Urothelium cell line (cell line): ENCODE measurements at places on chromosomes 2 and 18.
A peak's percentile ranks its signal among the peaks of the same experiment; 100 is the strongest.

DNA sequence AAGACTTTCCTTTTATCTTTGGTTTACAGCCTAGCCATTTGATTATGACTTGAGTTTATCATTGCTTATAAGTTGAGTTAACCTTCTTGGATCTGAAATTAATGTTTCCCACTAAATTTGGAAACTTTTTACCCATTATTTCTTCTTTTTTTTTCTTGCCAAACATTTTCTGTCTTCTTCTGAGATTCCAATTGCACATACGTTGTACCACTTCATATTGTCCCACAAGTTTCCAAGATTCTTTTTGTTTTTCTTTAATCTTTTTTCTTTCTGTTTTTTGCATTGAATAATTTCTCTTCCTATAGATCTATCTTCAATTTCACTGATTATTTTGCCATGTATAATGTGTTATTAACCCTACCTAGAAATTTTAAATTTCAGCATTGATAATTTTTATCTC, 18.6 kb downstream of the LONRF2 start:
- no peak for DNase-seq

DNA sequence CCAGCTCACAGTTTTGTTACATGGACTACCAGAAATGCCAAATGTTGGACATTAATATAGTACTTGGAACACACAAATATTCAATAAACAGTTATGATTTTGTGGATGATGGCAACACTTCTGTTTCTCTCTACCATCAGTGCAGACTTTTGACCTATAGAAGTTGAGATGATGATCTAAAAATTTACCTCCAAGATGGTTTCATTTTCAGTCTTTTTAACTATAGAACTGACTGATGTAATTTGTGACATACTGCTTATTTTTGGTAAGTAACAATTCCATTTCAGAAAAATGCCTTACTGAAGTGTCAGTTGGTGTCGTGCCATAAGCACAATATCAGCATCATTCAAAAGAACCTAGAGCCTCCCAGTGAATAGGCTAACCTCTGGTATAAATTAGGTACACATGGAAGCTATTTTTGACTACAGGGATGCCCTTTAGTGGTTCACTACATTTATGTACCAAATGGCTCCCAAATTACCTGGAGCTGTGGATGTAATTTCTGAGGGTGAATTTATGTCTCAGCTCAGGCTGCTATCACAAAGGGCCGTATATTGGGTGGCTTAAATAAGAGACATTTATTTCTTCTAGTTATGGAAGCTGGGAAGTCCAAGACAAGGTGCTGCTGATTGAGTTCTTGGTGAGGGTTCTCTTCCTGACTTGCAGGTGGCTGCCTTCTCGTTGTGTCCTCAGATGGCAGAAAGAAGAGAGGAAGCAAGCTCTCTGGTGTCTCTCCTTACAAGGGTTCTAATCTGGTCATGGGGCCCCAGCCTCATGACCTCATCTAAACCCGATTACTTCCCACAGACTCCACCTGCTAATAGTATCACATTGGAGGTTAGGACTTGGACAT, 66.5 kb downstream of the ALPK2 start:
- DNase-seq = no peak

- peak; percentile 62 for DNase-seq
Observed at GRCh38 chr2:206800506-206801417, 35.4 kb downstream of the FASTKD2 start.

DNA sequence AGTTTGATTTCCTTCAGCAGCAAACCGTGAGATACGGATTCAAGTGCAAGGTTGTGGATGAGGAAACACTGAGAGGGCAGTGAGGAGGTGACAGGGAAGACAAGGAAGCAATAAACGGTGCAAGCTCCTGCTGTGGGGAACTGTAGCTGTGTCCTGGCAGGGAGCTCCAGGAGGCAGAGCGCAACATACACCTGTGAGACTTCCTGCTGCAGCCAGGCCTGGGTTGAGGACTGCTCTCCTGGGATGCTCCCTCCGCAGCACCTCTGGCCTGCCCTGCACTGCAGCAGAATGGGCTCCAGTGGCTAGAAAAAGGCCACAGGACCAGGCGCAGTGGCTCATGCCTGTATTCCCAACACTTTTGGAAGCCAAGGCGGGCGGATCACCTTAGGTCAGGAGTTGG, 85.5 kb downstream of the MRO start:
- no peak for DNase-seq

- DNase-seq = no peak
Observed at GRCh38 chr2:181234487-181234891, 222.7 kb upstream of the ITGA4 start.

GRCh38 chr18:78041218-78041617, 791.6 kb downstream of the GALR1 start:
- DNase-seq = no peak

- DNase-seq = no peak
Observed at GRCh38 chr2:10634495-10634894, 55.3 kb downstream of the NOL10 start.

GRCh38 chr18:79533591-79533990, 137.9 kb downstream of the NFATC1 start:
- DNase-seq = no peak

GRCh38 chr18:48208432-48209140, 200.6 kb downstream of the ZBTB7C start:
- DNase-seq = no peak

GRCh38 chr2:205970348-205970747, 115.6 kb downstream of the INO80D start:
- DNase-seq = no peak

DNA sequence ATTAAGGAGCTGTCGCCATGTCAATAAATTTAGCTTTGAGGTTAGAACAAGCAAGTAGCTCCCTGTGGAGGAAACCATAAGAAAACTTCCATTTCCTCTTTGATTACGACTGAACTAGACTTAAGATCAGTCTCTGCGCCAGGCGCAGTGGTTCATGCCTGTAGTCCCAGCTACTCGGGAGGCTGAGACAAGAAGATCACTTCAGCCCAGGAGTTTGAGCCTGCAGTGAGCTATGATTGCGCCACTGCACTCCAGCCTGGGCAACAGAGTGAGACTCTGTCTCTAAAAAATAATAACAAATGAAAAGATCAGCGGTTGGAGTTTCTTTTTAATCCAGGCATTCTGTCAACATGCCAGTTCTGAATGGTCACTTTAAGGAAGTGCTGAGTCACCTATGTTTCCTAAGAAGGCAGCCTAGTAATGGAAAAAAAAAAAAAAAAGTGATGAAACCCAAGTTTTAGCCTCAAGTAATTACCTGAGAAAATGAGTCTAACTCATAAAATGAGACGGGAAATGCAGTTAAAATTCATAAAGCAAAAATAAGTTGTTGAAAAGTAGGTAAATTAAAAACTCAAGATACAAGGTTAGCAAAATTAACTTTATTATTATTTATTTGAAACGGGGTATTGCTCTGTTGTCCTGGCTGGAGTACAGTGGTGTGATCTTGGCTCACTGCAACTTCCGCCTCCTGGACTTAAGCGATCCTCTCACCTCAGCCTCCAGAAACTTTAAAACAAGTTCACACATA, 10.2 kb downstream of the C18orf32 start:
- peak; percentile 13 for DNase-seq

DNA sequence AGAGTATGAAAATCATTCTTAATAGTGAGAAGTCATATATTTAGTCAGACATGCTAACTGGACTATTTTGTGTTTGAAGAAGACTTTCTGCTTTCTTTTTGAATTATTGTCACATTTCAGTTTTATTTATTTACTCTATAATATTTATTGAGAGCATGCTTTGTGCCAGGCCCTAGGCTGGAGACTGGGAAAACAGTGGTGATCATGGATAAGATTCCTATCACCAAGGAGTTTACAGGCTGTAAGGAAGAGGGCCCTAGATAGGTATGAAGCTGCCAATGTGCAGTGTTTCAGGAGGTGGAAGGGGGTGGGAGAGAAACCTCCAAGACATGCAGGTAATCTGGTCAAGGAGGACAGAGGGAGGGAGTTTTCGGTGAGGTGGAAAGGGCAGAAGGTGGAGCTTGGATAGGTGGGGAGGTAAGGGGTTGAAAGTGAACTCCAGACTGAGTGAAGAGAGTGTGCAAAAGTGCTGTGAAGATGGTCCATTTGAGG, 207.5 kb downstream of the ARHGAP15 start:
- DNase-seq = no peak

GRCh38 chr2:226247289-226248275, 552.0 kb downstream of the IRS1 start:
- no peak for DNase-seq

GRCh38 chr18:65523461-65523860, 227.4 kb upstream of the CDH7 start:
- no peak for DNase-seq

- no peak for DNase-seq
Observed at GRCh38 chr2:42777883-42778805, 14.2 kb upstream of the OXER1 start.

DNA sequence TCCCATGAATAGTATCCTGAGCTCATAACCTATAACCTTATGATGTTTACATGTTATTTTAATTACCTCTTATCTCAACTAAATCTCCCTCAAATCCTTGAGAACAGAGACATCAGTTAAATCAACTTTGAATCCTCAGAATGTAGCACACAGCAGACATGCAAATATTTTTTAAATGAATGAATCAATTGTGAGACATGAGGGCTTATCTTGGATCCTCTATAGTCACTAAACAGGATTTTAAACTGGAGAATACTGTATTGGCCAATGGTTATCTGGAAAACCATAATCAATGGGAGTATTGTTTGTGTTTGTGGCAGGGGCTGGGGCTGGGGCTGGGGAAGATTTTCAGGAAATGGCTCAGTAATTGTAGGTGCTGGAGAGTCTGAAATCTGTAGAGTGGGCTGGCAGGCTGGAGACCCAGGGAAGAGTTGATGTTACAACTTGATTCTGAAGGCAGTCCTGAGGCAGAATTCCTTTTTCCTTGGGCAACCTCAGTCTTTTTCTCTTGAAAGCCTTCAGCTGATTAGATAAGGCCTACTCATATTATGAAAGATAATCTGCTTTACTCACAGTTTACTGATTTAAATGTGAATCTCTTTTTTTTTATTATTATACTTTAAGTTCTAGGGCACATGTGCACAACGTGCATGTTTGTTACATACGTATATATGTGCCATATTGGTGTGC, 106.3 kb downstream of the NCOA1 start:
- DNase-seq = no peak

- no peak for DNase-seq
Observed at GRCh38 chr2:147509821-147510220, 335.0 kb upstream of the ACVR2A start.

GRCh38 chr2:167289651-167290410, 401.6 kb downstream of the XIRP2 start:
- DNase-seq = no peak

- DNase-seq = no peak
Observed at GRCh38 chr2:164617466-164617865, 3.8 kb downstream of the GRB14 start.
